ENCODE measurements at places on chromosomes 4 and X.

DNA sequence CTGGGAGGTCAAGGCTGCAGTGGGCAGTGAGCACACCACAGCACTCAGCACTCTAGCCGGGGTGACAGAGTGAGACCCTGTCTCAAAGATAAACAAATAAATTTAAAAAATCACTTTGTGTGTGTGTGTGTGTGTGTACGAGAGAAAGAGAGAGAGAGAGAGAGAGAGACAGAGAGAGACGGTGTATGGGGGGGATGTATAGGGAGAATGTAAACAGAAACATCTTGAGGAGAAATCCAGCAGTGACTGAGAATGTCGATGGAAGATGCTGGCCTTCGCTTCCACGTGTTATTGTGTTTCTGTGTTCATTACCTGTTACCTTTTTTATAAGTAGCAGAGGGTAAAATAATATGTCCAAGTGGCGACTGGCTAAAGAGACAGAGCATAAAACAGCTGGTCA lies 23.6 kb upstream of the RBPJ start:
- no peak for DNase-seq

- DNase-seq: no peak
Observed at GRCh38 chr4:134365852-134366251, 164.3 kb upstream of the PABPC4L start.

- no peak for DNase-seq
Observed at GRCh38 chrX:143726296-143726695, 5.7 kb upstream of the SPANXN2 start.

DNA sequence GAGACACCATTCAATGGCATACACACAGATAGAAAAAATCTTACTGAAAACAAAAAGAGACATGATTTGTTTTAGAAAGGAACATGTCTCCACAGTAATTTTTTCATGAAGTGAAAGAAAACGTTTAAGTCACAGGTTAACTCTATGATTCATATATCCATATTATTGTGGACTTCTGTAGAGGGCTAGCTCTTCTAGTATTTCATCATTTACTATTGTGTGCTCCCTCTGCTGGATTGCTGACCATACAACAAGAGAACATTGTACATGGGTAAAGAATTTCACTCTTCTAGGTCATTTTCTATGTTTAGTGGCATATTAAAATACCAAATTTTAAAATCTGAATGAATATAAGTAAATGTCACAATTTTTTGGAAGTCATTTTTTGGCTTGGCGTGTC lies 91.8 kb upstream of the POU3F4 start:
- no peak for DNase-seq

- DNase-seq: no peak
Observed at GRCh38 chrX:31445542-31445941, 373.7 kb upstream of the FTHL17 start.

GRCh38 chr4:184857441-184858121 lies 31.8 kb upstream of the ACSL1 start:
- no peak for DNase-seq

GRCh38 chrX:100748108-100748507 lies 16.2 kb upstream of the SYTL4 start:
- no peak for DNase-seq

DNA sequence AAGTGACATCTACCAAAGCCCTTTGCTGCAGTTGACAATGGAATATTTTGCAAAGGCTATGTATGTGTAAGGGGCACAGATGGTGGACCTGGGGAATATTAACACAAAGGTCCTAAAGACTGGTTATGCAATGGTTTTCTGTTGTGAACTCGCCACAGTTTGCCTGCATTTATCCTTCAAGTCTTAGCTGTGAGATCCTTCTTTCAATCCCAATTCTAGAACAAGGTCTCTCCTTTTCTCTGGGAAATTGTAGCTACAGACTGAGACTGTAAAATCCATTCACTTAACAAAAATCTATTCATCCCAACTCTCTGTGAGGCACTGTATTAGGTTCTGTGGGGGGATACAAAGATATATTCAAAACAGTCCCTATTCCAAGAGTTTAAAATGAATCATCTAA lies 250.4 kb downstream of the GPM6A start:
- DNase-seq: no peak

- peak; percentile 35 for DNase-seq
Observed at GRCh38 chr4:37793562-37793961, 32.9 kb upstream of the PGM2 start.

DNA sequence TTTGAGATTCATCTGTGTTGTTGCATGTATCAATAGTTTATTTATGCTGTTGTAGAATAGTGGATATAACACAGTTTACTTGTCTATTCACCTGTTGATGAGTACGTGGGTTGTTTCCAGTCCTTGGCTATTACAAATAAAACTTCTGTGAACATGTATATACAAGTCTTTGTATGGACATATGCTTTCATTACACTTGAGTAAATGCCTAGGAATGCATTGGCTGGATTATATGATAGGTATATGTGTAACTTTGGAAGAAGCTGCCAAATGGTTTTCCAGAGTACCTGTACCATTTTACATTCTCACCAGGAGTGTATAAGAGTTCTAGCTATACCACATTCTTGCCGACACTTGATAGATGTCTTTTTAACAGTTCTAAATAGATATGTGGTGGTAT lies 16.5 kb downstream of the ART3 start:
- DNase-seq: no peak

DNA sequence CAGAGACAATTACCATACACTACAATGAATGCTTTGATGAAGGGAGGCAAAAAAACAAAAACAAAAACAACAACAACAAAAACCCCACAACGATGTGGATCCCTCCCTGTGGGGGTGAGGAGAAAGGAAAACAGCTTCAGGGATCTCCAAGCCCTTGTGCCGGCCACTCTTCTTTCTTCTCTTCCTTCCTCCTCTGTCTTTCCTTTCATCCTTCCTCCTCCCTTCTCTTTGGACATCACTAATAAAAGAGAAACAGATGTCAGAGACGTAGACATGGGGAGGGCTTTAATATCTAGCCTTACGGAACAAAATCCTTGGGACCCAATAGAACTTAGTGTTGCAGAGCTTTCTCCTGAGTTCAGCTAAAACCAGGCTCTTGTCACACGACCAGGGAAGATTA lies 18.8 kb upstream of the STX18 start:
- no peak for DNase-seq

- DNase-seq: no peak
Observed at GRCh38 chr4:153619811-153620210, 64.3 kb upstream of the TLR2 start.

- no peak for DNase-seq
Observed at GRCh38 chr4:5365071-5366008, 314.1 kb downstream of the STK32B start.

DNA sequence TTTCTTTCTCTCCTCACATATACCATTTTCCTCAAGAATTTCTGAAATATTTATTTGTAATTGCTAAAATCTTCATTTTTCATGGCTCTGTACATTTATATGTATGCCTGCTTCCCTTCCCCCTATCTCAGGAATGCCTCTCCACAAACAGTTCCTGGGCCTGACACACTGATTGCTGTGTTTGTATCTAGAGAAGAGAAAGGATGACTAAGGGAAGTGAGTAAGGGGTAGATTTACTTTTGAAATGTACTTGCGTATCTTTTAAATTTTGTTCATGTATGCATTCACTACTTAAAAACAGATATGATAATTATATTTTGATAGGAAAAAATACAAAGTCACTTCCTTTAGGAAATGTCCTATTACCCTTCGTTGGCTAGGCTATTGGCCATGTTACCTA lies 790.8 kb downstream of the PCDH18 start:
- DNase-seq: no peak

GRCh38 chrX:107731831-107732502 lies 43.6 kb downstream of the TSC22D3 start:
- no peak for DNase-seq

DNA sequence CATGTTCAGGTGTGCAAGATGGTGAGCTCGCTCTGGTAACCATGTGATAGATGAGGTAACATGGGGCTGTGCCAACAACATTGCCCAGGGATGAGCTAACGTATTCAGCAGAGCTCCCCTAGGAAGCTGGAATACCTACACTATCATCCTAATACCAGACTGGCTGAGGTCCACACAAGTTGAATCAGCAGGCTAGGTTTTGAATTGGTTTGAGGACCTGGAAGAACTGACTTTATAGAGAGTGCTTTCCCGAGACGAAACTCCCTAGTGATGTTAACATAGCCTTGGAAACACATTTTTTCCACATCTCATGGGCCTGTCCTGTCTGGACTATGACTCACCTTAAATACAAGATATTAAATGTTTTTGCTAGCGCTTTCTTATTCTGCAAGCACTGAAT lies 56.7 kb downstream of the IGFBP7 start:
- no peak for DNase-seq

DNA sequence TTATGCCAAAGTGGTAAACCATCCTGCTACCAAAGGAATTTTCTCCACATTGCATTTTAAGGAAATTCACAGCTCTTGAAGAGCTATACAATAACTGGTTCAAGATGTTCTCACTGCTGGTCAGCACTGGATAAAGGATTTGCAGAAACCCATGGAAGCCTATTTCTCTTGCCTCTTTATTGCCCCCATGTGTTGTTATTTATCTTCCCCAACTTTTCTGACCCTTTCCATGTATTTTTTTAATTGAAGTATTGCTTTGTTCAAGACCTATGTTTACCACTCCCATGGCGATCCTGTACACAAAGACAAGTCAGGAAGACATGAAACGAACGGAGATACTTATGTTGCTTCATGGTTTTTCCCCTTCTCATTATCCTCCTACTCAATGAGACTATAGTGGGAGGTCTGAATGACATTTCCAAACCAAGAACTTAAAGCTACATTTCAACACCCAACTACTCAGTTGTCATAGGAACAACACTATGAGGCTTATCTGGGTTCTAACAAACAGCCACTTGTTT lies 566.4 kb upstream of the DIPK2B start:
- DNase-seq: peak; percentile 63

DNA sequence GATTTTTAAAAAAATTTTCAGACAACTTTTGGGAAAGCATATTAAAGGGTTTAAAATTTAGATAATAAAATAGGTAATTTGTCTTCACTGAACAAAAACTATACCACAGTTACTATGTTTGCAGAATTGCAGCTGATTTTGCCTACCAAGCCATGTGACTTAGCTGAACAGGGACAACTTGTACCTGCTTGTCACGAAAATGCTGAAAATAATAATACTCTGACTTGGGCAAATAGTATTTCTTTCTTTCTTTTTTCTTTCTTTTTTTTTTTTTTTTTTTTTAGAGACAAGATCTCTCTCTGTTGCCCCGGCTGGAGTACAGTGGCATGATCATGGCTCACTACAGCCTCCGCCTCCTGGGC lies 225.2 kb upstream of the PPP1R2C start:
- DNase-seq: no peak

DNA sequence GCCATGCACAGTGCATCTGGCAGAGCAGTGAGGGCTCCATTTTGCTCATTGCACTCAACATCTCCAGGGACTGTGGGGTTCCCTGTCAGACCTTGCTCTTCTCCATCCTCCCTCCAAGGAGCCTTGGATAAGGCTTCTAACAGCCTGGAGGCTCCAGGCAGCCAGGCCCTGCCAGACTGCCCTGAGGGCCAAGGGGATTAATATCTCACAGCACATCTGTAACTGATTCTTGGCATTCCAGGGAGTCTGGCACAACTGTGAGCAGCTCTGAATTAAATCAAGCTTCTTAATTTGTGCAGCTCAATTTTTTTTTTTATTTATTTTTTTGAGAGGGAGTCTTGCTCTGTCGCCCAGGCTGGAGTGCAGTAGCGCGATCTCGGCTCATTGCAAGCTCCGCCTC lies 224.5 kb upstream of the PGRMC2 start:
- no peak for DNase-seq

All from CD4-positive, alpha-beta T cell treated with Interleukin-21 for 1 hour (primary cell).